ENCODE measurements at places on chromosomes 13 and 19.

DNA sequence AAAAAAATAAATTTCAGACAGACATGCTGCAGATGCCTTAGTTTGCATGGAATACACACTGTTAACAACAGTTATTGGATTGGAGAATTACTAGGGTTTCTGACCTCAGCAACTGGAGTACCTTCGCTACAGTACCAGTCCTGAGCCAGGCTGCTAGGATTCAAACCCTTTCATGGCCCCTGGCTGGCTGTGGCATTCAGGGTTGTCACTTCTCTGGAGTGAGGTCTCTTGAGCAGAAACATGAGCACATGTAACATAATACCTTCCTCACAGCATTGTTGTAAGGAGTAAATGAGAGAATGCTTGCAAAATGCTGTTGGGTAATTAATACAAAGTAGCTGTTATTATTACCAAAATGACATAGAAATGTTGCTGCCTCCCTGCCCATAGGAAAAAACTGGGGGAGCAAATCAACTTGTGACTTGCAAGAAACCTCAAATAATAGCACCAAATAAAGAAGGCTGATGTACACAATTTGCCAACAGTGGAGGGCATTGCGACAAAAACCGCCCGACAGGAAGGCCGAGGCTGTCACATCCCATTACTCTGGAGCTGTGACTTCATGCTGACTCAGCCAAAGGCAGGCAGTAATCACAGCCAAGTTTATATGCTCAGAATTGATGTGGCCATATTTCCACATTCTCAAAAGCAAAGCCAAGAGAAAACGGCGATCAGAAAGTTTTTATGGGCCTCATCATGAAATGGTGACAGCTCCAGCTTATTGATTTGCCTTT is 100.4 kb downstream of the RFC3 start:
- peak; percentile 85 for DNase-seq

GRCh38 chr13:102548811-102549210 is 48.0 kb upstream of the TPP2 start:
- DNase-seq, result no peak

DNA sequence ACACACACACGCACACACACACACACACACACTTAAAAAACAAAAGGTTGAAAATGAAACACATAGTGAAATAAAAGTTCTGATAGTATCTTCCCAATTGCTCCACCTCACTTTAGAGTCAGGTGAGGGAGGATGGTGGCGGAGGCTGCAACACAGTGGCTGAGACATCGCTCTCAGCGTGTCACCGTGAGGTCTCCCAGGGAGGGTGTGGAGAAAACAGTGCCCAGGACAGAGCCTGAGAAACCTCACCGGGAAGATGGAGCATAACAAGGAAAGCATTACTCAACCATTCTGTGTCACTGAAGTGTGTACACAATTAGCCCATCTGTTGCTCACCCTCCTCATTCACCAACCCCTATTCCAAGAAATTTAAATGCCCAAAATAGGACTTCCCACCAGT is 111.4 kb upstream of the USP29 start:
- DNase-seq, result no peak

DNA sequence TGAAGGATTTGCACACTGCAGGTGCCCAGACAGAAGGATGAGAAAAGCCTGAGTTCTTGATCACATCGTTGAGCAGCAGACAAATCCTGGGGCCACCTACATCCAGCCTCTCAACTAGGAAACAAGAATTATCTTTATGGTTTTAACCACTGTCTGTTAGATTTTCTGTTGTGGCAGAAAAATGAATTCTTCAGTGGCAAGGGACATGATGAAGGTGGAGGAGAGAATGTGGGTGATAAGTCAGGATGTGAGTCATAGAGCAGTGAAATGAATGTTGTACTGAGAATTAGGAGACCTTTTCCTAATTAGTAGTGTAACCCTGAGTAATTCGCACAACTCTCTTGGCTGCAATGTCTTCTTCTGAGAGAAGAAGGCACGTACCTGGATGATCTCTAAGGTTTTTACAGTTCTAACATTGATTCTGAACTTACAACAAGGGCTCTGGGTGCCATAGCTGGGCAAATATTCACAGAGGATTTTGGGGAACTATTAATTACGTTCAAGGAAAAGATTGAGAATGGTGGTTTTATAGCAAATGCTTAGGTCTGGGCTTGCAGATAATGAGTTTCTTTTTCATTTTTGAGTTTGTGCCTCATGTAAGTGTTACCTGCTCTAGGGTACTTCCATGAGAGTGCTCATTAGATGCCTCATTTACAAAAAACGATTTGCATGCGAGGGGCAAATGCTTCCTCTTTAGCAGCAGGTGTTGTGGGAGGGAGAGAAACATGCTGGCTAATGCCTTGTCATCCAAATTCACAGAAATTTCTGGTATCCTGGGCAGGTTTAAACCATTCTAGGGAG is 111.0 kb upstream of the KL start:
- no peak for DNase-seq

DNA sequence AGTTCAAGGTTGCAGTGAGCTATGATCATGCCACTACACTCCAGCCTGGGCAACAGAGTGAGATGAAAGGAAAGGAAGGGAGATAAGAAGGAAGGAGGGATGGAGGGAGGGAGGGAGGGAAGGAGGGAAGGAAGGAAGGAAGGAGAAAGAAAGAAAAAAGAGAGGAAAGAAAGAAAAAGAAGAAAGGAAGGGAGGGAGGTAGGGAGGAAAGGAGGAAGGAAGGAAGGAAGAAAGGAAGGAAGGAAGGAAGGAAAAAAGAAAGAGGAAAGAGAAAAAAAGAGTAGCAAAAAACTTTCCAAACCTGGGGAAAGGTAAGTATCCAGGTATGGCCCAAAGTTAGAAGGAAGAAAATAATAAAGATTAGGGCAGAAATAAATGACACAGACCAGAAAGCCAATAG is 7.1 kb downstream of the ZFP14 start:
- DNase-seq, result no peak

DNA sequence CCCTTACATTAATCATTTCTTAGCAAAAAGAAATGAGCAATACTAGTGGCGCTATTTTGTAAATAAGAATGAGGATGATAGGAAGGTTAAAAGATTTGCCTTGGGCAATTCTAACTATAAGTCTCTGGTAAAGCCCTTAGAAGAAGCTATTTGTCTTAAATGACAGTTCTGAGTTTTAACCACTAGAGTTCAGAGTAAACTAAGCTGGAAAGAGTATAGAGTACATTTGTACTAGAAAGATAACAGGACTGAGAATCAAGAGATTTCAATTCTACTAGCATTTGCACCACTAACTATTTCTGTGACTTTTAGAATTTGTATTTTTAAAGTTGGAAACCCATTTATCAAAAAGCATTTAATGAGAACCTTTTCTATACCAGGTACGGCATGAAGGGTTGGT is 750.3 kb downstream of the OLFM4 start:
- no peak for DNase-seq

GRCh38 chr13:21884299-21884909 is 213.5 kb downstream of the FGF9 start:
- DNase-seq, result no peak

DNA sequence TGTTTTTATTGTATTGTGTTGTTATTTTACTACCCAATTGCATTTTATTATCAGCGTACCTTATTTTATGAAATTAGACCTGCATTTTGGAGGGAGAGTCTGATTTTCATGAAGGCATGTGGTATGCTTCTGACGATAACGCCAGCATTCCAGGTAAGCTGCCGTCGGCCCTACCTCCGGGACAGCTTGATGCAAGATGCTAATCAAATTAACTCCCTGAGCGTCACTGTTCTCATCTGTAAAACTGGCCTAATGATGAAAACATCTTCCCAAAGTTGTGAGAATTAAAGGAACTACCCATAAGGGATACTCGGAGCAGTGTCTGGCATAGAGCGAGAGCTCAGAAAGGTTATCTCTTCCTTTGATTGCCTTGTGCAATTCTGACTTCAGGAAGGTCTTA is 12.9 kb upstream of the LAIR2 start:
- DNase-seq, result no peak

DNA sequence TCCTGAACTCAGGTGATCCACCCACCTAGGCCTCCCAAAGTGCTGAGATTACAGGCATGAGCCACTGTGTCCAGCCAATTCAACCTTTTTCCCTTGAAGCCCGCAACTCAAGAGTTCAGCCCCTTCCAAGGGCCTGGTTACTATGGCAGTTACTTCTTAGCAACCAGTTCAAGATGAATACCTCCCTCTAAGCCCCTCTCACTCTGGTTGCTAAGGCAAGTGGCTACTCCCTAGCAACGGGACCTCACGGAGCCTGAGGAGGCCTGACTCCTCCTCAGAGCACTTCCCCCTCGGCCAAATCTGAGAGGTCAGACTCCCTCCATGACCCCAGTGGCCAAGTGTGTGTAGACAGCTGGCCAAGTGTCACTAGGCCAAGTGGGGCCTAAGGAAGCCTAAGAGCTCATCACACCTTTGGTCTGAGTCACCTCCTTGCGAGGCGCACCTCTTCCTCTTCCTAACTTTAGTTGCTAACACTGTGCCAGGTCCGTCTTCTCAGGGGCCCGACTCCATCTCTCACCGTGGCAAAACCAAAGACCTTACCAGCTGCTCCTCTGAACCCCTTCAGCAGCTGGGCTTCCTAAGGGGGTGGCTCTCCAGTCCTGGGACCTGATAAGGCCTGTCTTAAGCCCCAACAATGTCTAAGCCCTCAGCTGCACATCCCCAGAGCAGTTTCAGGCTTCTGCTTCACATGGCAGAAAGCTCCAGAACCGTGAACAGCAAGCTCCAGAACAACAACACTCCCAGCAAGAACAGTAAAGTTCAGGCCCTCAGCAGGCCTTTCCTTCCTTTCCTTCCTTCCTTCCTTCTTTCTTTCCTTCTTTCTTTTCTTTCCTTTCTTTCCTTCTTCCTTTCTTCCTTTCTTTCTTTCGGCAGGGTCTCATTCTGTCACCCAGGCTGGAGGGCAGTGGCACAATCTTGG is 9.6 kb downstream of the CD37 start:
- DNase-seq, result no peak

DNA sequence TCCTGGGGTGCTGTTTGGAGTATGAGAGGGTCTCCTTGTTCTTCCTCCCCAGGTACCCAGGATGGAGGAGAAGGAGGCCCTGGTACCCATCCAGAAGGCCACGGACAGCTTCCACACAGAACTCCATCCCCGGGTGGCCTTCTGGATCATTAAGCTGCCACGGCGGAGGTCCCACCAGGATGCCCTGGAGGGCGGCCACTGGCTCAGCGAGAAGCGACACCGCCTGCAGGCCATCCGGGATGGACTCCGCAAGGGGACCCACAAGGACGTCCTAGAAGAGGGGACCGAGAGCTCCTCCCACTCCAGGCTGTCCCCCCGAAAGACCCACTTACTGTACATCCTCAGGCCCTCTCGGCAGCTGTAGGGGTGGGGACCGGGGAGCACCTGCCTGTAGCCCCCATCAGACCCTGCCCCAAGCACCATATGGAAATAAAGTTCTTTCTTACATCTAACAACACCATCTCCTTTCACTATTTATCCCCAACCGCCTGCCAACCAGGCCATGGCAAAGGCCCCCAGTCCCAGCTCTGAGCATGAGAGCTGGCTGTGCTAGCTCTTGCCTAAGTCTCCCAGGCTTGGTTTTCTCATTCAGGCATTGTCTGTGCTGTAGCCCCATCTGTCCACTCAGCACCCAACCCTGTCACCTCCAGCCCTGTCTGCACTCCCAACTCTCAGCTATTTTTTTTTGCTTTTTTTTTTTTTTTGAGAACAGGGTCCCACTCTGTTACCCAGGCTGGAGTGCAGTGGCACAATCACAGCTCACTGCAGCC is 11.2 kb downstream of the DKKL1 start:
- DNase-seq, result no peak

DNA sequence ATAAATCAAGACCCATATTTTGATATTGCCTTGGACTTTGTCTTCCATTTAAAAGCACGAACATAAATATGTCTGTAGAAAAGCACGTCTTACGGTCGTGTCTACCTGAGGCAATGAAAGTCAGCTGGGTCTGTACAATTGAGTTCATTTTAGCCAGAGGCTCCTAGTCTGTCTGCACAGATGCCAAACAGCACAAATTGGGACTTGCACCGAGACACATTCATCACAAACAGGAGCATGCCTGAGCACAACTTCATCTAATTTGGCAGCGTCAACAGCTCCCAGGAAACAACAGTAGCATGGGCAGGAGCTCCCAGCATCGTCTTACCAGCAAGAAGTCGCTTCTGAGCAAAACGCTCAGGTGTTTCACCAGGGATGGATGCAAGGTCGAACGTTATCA is 687.0 kb downstream of the EFNB2 start:
- no peak for DNase-seq

DNA sequence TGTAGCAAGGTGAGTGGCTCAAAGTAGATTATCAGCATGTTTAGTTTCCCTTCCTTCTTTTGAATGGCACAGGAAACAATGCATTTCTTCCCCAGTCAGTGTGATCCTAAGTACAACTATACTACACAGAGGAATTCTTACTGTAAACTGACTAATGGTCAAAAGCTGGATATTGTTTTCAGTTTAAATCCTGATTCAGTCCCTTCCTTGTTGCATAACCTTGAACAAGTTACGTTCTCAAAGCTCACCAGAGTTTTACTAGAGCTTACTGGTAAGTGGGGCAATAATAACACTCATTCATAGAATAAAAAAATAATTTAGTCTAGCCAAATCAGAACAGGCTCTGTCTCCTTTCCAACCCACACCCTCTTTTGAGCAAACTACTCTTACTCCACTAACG is 180.1 kb downstream of the POSTN start:
- peak; percentile 56 for DNase-seq

- DNase-seq, result peak; percentile 62
Observed at GRCh38 chr19:7917267-7918061, 2.7 kb upstream of the SNAPC2 start.

- DNase-seq, result no peak
Observed at GRCh38 chr19:30817197-30817596, 445.0 kb downstream of the ZNF536 start.

DNA sequence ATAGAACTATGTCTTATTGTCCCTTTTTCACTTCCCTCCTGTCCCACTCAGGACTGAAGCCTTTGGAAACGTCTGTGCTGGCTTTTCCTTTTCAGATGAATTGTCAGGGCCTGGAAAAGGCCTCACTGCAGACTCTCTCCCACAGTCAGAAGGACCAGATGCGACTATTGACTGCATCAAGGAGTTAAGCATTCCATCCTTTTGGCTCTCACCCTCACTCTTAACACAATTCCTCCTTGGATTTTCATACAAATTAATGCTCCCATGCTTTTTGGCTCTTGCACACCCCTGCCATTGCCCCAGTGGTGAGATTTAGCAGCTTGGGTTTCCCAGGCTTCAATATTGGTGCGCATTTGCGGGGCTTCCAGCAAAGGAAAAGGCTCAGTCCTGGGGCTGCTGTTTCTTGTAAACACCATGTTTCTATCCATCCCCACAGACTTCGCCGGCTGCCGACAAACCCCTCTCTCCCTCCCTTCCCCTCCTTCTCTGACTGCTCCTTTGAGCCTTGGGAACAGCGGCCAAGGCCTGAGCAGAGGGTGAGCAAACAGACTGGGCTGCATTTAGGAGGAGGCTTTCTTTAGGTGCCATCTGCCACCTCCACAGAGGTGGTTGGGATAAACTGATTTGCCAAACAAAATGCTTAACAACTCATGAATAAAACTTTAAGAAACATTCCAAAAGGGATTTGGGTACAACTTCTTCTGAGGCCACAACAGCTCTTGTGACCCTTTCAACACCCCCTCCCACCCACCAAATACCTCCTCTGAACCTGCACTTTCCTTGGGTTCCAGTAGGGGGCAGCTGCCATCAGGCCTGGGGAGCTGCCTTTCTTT is 48.6 kb upstream of the PCDH8 start:
- no peak for DNase-seq

Data from fibroblast of pulmonary artery (primary cell).